ENCODE measurements at places on chromosomes 3 and 15.
A peak's percentile ranks its signal among the peaks of the same experiment; 100 is the strongest.

GRCh38 chr3:10883478-10884234 lies 67.6 kb downstream of the SLC6A11 start:
- DNase-seq = no peak

DNA sequence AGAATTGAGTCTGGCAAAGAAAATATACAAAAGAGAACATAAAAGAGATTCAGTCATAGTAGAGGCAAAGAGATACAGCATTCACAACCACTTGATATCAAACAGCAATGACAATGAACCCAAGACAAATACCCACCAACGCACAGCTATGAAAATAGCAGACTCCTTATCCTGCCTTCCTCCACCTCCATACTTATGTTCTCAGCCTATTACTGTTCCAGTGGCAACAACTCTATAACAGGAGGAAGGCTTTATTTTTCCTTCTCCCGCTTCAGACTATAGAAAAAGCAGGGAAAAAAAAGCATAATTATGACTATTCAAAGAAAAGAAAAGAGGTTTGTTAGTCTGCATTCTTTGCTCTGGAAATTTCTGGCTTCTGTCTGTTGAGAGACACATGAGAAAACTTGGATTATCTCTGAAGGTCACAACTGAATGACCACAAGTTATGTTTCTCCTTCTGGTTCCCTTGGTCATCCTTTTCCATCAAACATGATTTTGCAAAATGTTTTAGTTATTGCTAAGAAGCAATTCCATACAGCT lies 81.2 kb upstream of the PLXND1 start:
- no peak for DNase-seq

GRCh38 chr3:64023861-64024223 lies 548 bp upstream of the PSMD6 start:
- no peak for DNase-seq

DNA sequence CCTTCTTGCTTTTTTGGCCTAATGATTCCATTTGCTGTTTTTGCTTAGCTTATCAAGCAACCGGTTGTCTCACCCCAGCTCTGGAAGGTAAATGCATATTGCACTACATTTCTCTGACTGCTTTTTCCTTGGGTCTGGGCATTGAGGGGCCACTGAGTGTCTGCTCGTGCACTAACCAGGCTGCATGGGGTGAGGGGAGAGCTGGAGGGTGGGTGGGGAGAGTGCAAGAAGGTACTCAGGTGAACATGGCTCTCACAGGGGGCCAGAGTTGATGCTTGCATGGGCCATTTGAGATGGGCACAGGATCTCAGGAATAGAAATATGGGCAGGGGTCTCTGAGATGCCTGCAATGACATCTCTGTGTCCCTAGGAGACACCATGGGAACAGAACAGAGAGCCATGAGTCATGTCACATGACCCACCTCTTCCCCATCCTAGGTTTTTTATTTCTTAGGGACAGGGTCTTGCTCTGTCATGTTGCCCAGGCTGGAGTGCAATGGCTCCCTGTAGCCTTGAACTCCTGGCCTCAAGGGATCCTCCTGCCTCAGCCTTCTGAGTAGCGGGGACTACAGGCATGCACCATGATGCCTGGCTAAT lies 6.2 kb downstream of the ALPK3 start:
- DNase-seq = no peak

- DNase-seq = no peak
Observed at GRCh38 chr15:99101501-99101900, 3.4 kb upstream of the SYNM start.

DNA sequence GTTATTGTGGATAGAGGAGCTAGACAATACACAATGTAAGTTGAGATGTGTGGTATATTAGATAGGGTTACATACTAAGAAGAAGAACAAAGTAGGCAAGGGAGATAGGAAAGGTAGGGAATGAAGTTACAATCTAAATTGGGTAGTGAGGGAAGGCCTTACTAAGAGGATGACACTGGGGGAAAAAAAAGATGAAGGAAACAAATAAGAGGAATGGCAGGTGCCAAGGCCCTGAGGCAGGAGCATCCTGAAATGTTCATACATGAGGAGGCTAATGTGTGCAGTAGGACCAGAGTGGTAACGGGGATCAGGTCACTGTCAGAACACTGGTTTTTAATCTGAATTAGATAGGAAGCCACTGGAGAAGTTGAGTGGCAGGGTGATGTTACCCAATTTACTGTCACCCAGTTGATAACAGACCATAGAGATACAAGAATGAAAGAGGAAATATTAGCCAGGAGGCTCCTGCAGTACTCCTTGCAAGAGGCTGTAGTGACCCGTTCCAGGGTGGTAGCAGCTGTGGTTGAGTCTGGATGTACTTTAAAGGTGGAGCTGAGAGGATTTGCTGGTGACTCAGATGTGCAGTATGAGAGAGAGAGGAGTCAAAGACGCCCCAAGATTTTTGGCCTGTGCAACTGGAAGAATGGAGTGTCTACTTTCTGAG lies 14.4 kb downstream of the RTP1 start:
- peak; percentile 58 for DNase-seq

DNA sequence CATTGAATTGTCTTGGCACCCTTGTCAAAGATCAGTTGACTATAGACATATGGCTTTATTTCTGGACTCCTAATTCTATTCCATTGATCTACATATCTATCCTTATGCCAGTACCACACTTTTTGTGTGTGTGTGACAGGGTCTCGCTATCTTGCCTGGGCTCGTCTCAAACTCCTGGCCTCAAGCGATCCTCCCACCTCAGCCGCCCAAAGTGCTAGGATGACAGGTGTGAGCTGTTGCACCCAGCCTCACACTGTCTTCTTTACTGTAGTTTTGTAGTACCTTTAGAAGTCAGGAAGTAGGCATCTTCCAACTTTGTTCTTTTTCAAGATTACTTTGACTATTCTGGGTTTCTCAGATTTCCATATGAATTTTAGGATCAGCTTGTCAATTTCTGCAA lies 24.3 kb downstream of the CDAN1 start:
- no peak for DNase-seq

DNA sequence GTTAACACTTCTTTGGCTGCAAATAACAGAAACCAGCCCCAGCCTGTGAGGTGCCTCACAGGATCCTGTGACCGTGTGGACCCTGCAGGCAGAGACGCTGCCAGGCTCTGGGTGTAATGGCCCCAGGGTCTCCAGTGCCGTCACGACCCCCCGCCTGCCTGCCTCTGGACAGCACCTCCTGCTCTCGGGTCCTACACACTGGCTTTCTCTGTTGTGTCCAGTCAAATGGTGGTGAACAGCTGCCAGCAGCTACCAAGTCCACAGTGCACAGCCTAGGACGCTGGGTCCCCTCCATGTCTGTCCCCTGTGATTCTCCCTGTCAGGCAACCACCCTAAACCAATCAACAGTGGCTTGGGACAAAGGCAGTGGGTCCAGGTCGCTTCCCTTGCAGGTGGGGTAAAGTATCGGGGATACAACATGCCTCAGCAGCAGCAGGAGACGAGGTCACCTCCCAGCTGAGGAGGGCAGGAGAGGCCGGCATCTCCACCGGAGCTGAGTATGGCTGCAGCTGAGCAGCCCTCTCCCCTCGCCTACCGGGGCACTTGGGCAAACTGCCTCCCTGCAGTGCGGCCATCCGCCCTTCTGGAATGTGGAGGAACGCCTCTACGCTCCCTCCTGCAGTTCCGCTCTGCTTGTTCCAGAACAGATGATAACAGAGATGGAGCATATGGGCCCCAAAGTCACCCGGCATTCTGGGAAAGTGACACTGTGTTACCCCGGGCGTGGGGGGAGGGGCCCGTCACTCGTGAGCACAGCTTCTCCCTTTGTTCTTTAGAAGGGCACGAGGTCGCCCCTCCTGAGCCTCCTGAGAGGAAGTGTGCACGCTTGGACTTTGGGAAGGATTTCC lies 21.1 kb upstream of the SKOR1 start:
- DNase-seq = no peak

DNA sequence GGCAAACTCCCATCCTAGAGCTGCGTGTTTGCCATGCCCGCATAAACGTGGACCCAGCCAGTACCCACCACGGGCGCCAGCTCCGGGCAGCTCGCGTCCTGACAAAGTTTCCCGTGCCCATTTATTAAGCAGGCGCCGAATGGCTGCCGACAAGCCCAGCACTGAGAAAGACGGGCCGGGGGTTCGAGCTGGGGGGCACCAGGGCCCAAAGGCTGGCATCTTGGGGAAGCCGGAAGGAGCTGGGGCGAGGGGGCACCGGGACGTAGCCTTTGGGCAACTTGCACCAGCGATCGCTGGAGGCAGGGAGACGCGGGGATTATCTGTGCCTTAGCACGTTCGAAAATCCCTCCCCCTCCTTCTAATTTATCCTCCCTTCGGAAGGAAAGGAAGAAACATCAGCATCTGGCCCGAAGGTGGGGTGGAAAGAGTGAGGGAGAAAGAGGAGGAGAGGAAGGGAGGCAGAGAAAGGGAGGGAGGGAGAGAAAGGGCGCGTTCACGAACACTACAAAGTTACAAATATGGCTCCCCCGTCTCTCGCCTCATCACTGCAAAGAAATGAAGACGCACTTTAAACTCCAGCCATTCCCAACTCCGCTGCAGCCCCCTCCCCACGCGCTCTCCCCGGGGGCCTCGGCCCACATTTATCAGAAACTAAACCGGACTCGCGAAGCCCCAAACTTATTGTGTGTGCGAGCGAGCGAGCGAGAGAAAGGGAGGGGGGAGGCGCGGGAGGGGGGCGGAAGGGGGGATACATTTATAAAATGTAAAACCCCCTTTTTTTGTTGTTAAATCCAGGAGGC lies 1.0 kb downstream of the ANP32A start:
- peak; percentile 80 for DNase-seq

- DNase-seq = no peak
Observed at GRCh38 chr15:25959100-25959499, 96.0 kb upstream of the ATP10A start.
